ENCODE measurements at places on chromosomes 2 and 18.
A peak's percentile ranks its signal among the peaks of the same experiment; 100 is the strongest.

DNA sequence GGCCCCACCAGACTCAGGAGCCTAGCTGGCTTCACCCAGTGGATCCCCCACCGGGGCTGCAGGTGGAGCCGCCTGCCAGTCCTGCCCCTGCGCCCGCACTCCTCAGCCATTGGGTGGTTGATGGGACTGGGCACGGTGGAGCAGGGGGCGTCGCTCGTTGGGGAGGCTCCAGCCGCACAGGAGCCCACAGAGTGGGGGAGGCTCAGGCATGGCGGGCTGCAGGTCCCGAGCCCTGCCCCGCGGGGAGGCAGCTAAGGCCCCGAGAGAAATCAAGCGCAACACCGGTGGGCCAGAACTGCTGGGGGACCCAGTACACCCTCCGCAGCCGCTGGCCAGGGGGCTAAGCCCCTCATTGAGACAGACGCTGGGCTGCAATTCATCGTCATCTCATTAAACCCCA is 184.0 kb downstream of the SNTG2 start:
- no peak for DNase-seq

GRCh38 chr2:144914622-144915318 is 394.9 kb upstream of the ZEB2 start:
- DNase-seq = no peak

- no peak for DNase-seq
These were observed 379.4 kb downstream of the TNS1 start for GRCh38 chr2:217623281-217623912.

- no peak for DNase-seq
These were observed 78.9 kb downstream of the SKA1 start for GRCh38 chr18:50453732-50454131.

- no peak for DNase-seq
These were observed 124.4 kb downstream of the CCDC178 start for GRCh38 chr18:33316146-33316587.

DNA sequence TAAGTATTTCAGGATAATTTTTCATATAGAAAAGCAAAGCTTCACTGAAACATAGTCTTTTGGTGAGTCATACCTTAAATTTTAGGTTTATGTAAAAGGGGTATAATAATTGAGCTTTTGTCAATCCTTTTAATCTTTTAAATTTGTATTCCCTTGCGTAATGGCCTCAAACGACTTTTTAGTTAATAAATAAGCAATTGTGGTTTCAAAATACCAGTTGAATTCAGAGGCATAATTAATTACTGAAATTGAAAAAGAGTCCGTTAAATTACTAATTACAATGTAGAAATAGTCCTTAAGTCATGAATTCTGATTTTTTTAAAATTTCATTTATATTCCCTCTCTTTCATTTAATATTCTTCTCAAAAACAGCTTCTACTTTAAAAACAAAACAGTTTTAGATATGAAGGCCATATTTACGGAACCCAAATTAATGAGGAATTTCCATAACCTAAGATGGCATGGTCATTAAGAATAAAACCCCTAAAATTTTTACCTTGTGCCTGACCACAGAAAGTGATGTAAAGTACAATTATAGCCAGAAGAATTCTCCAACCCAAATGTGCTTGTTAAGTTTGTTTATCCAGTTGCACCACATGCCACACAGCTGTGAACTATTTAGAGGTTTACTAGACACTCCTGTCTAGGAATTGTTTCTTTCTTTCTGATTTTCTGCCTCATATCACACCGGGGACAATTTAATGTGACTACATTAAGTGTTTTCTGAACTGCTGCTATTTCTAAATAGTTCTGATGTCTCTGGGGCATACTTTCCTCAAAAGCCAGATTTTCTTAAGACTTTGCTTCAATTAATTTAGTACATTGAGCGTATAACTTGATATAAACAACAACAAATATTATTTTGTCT is 60.7 kb upstream of the ITGA4 start:
- DNase-seq = no peak

DNA sequence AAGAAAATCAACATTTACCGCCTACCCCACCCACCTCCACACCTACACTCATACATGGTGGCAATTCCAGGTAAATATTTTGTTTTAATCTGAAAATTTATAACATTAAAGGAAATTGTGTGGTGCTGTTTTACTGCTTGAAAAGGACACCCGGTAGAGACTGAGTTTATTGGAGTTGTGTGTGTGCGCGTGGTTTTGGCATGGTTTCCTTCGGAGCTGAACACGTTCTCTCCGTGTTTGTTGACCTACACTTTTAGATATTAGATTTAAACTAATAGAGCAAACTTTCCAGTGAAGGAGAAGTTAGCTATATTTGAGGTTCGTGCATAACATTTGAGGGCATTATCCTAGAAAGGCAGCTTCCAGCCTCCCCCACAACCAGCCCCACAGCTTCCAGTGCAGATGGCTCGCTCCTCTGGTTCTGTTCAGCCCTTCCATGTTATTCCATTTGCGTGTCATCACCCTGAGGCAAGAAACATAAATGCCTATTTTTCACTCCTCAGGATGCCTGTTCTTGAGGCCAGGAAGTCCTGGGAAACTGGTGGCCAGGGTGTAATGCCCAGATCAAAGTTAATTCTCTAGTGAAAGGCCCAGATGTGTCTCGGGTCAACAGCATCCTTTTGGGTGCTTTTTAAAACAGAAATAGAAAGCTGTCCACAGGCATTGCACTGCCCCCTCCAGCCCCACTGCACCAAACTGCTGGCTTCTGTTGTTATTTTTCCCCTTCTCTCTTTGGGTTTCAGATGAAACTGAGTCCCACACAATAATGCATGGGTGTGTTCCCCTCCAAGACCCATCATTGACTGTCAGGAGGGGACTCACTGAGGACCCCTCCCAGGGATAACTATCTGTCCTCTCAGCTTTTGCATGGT is 190.2 kb downstream of the SETBP1 start:
- DNase-seq = no peak

GRCh38 chr18:25533218-25533617 is 181.3 kb upstream of the ZNF521 start:
- DNase-seq = peak; percentile 14

GRCh38 chr18:45838302-45839070 is 13.0 kb downstream of the SIGLEC15 start:
- no peak for DNase-seq

DNA sequence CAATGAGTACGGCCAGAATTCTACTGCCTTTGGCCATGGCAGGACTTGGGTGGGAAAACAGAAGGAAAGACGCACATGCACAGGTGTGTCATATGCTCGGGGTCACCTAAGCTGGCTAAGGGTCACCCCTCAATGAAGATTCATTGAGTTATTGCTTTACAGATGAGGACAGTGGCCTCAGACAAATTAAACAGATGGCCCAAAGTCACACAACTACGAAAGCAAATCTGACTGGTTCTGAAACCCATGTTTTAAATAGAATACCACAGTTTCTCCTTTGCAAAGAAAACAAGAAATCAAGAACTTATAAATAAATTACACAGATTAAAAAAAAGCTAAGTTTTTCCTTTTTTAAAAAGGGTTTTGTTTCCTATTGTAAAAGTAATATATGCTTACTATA is 70.5 kb downstream of the ID2 start:
- DNase-seq = no peak

DNA sequence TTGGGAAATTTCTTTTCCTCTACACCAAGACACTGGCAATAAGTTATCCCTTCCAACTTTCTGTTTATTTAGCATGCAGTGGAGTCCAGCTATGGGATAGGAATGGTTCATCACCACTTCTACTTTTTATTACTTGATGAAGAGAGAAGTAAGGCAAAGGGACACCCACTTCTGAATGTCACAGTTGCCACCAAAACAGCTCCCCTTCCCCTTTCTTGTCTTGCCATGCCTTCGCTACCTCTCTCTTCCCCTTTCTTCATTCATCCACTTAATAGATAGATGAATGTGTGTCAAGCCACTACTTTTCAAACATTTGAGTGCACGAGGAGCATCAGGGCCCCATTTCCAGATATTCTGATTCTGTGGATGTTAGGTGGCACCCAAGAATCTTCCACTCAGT is 59.6 kb downstream of the KCTD18 start:
- DNase-seq = no peak

DNA sequence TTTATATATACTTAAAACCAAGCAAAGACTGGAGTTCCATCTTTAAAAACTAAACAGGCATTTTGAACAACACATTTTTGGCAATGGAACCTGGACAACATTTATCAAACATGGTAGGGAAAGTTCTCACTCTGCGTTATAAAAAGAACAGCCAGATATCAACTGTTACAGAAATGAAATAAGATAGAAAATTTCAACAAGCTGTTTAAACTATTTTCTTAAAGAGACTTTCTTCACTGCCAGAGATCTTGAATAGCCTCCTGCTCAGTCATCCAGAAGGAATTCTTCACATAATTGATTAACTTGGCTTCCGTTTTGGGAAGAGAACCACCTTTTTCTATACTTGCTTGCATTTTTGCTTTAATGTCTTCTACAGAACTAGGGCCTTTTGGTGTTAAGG is 166.0 kb upstream of the PIK3C3 start:
- DNase-seq = no peak

All from CMK (cell line).